ENCODE measurements at places on chromosomes 2 and 18.

DNA sequence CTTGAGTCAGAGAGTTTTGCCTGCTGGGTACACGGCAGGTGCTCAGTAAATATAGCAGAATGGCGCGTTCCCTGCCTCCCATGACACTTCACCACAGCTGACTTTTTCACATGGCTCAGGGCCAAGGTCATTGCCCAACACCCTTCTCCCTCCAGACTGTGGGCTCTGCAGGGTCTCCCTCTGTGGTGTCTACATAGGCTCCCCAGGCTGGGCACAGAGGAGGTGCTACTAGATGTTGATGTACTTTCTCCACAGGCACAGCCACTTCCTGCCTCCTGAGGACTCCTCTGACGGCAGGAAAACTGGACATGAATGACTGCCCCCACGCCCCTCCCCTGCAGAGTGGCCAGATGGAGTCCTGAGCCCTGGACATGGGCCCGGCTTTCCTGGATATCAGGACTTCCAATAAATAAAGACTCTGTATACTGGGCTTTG, 4.2 kb downstream of the CHCHD5 start:
- no peak for DNase-seq

DNA sequence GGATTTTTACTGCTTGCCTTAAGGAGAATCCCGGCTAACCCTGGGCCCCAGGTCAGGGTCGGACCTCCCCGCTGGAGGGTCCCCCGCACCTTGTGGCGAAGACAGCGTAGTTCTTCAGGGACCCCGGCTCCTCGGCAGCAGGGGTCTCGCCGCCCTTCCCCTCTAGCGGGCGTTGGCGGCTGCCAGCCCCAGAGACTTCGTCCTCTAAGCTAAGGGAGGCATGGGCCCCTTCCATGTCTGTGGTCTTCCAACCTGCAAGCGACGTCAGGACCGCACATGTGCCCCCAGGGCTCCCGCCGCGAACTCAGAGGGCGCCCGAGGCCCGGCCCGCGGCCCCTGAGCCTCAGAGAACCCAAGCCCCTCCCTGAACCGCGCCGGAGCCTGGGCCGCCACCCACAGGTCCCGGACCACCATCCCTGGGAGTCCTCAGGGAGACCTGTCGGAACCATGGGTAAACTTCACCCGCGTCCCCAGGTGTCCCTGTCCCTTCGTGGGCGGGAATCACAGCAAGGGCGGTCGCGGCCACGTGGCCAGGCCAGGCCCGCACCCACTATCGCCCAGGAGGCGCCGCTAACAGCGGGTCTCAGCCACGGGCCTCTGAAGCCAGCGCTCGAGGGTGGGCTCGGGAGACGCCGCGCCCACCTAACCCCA, 562 bp downstream of the ANKMY1 start:
- DNase-seq = no peak

DNA sequence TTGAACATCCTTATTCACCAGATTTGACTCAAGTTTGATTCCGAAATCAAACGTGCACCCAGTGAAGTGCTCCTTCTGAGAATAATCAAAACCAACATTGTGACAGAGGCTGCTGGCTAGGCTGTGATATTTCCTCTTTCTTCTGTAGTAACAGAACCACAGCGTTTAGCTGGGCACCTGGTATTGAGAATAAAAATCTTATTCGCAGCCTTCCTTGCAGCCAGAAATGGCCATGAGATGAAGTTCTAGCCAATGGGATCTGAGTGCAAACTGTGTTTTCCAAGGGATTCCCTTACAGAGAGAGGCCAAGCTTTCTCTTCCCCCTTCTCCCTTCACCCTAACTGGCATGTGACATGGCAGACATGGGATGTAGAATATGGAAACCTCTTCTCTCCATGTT, 51.7 kb downstream of the TMEM163 start:
- DNase-seq = no peak

GRCh38 chr18:12361770-12362378, 15.2 kb downstream of the AFG3L2 start:
- DNase-seq = no peak

- DNase-seq = no peak
Observed at GRCh38 chr2:6911721-6912120, 5.5 kb upstream of the RNF144A start.

DNA sequence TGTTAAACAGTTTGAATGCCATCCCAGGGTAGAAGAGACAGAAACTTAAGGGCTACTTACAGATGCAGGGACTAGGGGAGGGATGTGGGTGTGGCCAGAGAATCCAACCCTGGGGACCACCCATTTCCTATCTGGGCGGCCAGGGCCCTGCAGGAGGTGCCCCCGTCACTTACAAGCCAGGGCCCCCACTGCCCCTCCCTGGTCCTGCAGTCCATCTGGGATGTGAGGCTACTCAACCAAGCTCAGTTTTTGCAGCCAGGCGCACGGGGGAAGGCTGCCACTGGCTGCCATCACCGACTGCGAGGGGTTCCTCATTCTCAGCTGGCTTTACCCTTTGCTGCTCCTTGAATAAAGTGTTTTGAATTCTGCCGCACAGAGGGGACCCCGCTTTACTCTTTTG, 42.1 kb downstream of the RRM2 start:
- DNase-seq = no peak

- DNase-seq = no peak
Observed at GRCh38 chr2:14855751-14856150, 223.2 kb downstream of the LRATD1 start.

- no peak for DNase-seq
Observed at GRCh38 chr18:76720683-76721082, 101.7 kb upstream of the ZNF236 start.

DNA sequence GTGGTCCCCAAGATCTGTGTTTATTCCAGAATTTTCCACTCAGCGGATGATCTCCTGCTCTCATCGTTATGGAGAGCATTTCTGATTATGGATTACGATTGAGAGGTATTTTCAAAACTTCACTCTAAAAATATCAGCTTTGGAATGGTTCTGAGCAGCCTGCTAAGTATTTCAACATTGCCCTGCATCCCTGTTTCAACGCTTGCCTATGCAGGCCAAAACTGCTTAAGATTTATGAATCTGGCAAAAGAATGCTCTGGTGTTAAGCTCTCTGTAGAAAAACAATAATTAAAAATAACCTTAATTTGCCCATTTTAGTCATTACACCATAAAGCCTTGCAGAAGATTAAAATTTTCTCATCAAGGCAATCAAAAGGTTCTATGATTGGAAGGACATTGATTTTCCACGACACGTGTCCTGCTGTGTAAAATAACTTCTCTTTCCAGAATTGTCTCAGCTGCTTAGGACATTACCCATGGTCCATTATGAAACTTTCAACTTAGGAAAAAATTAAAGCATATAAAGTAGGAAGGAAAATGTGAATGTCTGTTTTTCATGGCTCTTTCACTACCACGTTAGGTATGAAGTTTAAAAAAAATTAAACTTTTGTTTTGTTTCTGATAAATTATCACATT, 229.9 kb downstream of the ACKR3 start:
- DNase-seq = no peak

DNA sequence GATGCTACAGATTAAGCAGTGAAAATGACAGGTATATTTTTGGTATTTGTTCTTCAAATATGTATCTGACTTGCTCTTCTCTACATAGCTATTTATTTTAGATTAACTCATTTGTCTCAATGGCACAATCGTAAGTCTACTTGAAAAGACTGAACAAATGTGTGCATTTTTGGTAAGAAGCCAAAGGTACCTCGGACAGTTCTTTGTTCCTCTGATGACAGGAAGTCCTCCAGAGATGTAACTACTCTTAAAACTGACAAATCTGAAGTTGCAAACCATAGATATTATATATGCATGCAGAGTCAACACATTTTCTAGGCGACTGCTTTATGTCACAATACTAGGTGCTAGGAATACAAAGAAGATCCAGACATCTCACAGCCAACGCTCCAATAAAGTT, 36.7 kb downstream of the NDUFAF7 start:
- DNase-seq = no peak

GRCh38 chr2:191855382-191855781, 8.5 kb upstream of the CAVIN2 start:
- DNase-seq = no peak

GRCh38 chr2:58502931-58503330, 261.8 kb upstream of the FANCL start:
- no peak for DNase-seq

GRCh38 chr2:170313992-170314348, 136.0 kb downstream of the MYO3B start:
- DNase-seq = no peak

DNA sequence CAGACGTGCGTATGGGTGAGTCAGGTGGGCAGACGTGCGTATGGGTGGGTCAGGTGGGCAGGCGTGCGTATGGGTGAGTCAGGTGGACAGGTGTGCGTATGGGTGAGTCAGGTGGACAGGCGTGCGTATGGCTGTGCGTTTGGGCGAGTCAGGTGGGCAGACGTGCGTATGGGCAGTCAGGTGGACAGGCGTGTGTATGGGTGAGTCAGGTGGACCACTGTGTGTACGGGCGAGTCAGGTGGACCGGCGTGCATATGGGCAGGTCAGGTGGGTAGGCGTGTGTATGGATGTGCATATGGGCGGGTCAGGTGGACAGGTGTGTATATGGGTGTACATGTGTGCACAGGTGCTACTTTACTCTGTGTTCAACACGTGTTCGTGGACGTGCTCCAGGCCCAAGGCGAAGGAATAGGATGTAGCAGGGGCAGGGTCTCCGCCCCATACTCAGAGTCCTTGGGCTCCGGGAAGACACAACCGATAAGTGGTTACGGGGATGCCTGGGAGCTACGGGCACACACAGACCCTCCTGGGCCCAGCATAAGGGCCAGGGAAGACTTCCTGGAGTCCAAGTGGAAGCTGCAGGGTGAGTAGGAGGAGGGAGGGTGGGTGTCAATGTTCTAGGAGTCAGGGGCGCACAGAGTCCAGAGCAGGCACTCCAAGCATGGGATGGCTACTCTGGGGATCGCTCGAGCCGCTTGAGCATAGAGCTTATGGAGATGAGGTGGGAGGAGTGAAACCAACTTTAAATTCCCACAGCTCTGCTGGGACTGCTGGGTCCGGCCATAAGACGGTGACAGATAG, 27.1 kb upstream of the KLF11 start:
- no peak for DNase-seq

- DNase-seq = no peak
Observed at GRCh38 chr2:232058931-232059330, 97.4 kb downstream of the DIS3L2 start.

DNA sequence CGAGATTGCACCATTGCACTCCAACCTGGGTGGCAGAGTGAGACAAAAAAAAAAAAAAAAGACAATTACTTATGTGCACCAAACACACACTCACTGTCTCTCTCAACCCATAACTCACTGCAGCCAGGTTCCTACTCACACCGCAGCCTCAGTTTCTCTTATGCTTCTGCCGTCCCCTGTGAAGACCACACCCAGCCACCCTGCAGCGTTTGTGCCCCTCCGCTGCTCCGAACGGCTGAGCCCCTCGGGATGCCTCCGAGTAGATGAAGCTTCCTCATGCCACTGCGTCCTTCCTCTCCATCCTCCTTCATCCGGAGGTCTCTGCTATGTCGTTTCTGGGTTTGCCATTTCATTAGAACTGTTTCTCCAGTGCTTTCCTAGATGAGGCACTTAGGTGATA, 160.1 kb downstream of the TWIST2 start:
- no peak for DNase-seq

DNA sequence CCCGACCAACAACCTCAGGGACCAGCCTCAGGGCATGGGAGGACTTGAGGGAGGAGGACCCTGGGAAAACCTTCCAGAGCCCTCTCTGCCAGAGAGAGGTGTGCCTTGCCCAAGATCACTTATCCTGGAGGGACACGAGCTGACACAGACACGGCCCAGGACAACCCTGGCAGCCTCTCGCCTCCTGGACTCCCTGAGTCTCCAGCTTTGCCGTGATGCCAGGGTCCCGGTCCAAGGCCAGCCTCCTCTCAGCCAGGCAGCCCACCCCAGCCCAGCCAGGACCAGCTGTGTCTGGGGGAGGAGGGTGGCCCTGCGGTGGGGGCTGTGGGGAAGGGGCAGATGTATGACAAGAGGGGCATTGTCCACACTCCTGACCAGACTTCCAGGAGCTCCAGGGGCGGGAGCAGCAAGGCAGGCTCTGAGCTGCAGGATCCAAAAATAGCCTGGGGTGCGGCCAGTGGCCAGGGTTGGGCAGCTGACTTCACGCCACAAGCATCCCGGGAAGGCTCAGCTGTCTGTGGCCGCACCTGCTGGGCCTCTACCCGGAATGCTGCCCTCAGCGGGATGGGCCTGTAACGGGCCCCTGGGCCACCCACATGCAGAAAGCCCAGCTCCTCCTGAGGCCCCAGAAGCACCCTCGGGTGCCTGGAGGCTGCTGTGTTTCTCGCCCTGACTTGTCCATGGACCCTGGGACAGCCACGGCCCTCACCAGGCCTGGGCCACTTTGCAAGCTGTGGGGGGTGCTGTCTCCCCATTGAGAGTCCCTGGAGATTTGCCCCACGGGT, 65.5 kb upstream of the GPC1 start:
- no peak for DNase-seq

DNA sequence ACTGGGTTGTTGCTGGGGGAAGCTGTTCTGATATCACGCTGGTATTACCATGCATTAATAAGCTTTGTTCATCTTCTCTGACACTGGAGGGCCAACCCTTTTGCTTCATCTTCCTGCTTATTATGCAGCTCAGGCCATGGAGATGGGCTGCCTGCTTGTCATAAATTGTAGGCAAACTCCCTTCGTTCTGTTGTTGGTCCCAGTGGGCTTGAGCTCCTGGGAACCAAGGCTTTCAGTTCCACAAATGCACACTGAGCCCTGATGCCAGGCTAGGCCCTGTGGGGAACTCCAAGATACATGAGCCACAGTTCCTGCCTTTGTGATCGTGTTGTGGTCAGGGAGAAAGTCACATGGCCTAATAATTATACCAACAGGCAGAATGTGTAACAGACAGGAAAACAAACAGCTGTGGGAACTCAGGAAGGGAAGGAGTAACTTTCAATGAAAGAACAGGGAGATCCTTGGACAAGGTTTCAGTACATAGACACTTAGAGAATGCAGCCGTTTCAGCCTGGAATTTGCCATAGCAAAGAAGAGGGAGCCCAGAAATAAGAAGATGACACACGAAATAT, 49.0 kb upstream of the BCL2L11 start:
- no peak for DNase-seq

- DNase-seq = no peak
Observed at GRCh38 chr2:5442736-5443135, 249.4 kb upstream of the SOX11 start.

DNA sequence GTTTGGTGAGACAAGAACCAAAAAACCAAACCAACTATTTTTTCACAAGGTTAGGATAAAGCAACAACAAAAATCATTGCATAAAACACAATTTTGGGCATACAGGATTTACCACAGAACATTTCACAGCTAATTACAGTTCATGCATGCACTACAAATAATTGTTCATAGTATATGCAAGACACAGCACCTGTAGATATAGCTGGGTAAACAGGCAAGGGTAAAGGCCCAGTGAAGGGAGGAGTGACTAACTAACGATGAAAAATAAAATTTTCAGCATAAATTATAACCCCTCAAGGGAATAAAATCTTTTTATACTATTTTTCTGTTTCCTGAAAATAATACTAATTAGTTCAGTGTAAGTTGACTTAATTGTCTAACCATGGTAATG, 73.3 kb upstream of the CCDC141 start:
- DNase-seq = no peak

DNA sequence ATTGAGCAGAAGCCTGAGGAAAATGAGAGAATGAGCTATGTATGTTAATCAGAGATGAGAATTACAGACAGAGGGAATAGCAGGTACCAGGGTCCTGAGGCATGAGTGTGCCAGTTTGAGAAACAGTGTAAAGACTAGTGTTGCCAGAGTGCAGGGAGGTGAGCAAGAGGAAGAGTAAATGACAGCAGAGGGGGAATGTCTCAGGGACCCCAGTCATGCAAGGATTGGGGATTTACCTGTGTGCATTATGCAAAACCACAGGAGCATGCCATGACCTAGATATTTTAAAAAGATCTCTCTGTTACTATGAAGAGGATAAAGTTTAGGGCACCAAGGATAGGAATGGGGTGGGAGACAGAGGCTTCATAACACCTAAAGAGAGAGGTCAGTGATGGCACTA, 72.1 kb downstream of the TTC32 start:
- DNase-seq = no peak

Data from CD4-positive, alpha-beta T cell treated with Interleukin-12 subunit alpha and Interleukin-12 subunit beta, for 1 hour (primary cell).